Osteocyte (in vitro differentiated cells): ENCODE measurements at places on chromosomes 13 and 19. TPM values are rescaled to one million over a fixed set of nuclear protein-coding genes. Genes with fewer than 3 reads are reported as not detected.

The ADM5 gene
- 0.73 and 1.5 TPM in 2 replicates for total RNA-seq

- no peaks in the 10 kb centered on the region for H3K4me1 ChIP-seq
- H3K4me3 ChIP-seq, result no peak overlapping the region
- peaks cover 9% of the 10 kb centered on the region for H3K27me3 ChIP-seq
- H3K27ac ChIP-seq, result no peak overlapping the region
Observed at GRCh38 chr13:76630629-76631230, 255.5 kb downstream of the KCTD12 start.

DNA sequence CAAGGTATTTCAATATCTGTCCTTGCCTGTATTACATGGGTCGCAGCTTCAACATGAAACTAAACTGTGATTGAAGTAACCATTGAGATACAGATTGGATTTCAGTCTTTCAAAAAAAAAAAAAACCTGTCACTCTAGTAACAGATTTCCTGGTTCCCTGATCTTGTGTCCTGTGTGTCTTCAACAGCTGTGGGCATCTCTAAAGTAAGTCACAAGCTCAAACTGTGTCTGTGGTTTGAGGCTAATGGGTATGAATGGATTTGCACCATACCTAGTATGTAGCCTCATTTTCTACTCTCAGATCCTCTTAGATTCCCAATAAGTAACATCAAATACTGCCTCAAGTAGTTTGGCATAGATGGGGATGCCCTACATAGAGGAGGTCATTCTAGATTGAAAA lies 300.1 kb downstream of the COG6 start:
- no peak overlapping the region for H3K27ac ChIP-seq
- H3K27me3 ChIP-seq, result no peaks in the 10 kb centered on the region
- peaks cover 13% of the 10 kb centered on the region for H3K4me1 ChIP-seq
- H3K36me3 ChIP-seq, result no peaks in the 10 kb centered on the region

- H3K27me3 ChIP-seq, result peaks cover 67% of the 10 kb centered on the region
- H3K4me3 ChIP-seq, result peak overlapping the region; percentile 45
- peaks cover 18% of the 10 kb centered on the region for H3K4me1 ChIP-seq
- H3K27ac ChIP-seq, result no peak overlapping the region
Observed at GRCh38 chr13:112072534-112073244, 5.7 kb downstream of the SOX1 start.

DNA sequence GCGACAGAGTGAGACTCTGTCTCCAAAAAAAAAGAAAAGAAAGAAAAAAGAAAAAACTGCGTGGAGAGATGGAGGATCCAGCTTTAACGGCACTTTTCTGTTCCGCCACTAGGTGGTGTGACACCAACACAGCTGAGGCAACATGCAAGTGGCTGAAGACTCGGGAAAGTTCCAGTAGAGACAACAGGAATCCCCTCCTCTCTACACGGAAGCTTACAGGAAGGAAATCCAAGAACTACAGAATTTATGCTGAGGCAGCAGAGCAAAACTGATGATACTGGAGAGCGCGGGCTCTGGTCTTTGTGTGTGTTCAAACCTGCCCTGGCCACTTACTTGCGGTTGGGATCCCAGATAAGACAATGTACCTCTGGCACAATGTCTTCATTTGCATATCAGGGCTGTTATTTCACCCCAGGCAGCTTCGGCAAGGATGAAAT lies 9.9 kb downstream of the RANBP3 start:
- H3K27me3 ChIP-seq, result no peaks in the 10 kb centered on the region
- H3K4me1 ChIP-seq, result peaks cover 16% of the 10 kb centered on the region
- H3K4me3 ChIP-seq, result no peak overlapping the region
- H3K27ac ChIP-seq, result peak overlapping the region; percentile 86
- peaks cover 4% of the 10 kb centered on the region for H3K36me3 ChIP-seq
- DNase-seq, result no peak

GRCh38 chr13:72541674-72542073 lies 185.8 kb downstream of the MZT1 start:
- peaks cover 12% of the 10 kb centered on the region for H3K27me3 ChIP-seq
- DNase-seq, result no peak
- no peaks in the 10 kb centered on the region for H3K4me1 ChIP-seq
- no peak overlapping the region for H3K27ac ChIP-seq
- H3K36me3 ChIP-seq, result no peaks in the 10 kb centered on the region
- H3K4me3 ChIP-seq, result no peak overlapping the region
